ENCODE measurements at places on chromosomes 16 and 17. TPM values are rescaled to one million over a fixed set of nuclear protein-coding genes. Genes with fewer than 3 reads are reported as not detected.

The XAF1 gene
- 95.1 TPM for total RNA-seq

The KCTD19 gene
- total RNA-seq, result not detected

The WNT9B gene
- total RNA-seq, result not detected

The RASL10B gene
- total RNA-seq, result not detected

The UTS2R gene
- total RNA-seq, result not detected

The FDXR gene
- total RNA-seq, result 7.8 TPM

DNA sequence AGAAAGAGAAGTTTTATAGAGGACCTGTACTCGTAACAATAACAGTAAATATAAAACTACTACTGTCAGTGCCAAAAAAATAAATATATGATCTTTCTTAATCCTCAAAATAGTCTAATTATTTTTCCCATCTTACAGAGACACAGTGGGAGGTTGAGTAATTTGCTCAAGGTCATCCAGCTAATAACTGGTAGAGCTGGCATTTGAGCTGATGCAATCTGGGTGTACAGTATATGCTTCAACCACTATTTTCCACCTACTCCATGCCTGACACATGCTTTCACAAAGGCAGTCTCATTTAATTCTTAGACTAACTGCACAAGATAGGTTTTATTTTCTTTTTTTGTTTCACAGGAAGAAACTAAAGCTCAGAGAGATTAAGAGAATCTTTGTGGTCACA is 33.6 kb downstream of the PIGL start:
- no peak overlapping the region for H3K27ac ChIP-seq
- no peaks in the 10 kb centered on the region for H3K36me3 ChIP-seq
- H3K4me1 ChIP-seq, result no peaks in the 10 kb centered on the region
- H3K27me3 ChIP-seq, result no peaks in the 10 kb centered on the region
- no peak for DNase-seq

DNA sequence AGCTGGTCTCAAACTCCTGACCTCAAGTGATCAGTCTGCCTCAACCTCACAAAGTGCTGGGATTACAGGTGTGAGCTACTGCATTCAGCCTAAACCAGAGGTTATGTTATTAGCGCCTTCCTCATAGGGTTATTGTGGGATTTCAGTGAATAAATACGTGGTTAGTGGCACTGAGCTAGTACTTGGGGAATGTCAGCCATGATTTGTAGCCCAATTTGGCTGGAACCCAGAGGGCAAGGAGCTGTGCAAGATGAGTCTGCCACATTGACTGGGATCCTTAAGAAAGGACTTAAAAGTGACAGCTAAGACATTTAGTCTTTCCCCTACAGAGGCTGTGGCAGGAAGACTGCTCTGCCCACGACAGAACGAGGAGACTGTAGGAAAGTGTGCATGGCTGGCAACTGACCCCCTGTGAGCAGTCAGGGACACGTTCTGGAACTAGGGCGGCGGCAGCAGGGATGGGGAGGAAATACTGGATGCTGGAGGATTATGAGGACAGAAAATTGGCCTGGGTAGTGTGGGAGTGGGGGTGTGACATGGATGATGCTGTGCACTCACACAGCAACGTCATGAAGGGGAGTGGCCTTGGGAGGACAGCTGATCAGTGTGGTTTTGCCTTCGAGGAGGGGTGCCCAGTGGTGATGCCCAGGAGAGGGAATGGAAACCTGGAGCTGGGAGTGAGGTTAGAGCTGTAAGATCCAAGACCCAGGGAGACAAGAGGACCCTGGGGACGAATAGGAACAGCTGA is 14.6 kb downstream of the ATP5PD start:
- peak overlapping the region; percentile 53 for H3K27ac ChIP-seq
- H3K4me1 ChIP-seq, result peaks cover 48% of the 10 kb centered on the region

DNA sequence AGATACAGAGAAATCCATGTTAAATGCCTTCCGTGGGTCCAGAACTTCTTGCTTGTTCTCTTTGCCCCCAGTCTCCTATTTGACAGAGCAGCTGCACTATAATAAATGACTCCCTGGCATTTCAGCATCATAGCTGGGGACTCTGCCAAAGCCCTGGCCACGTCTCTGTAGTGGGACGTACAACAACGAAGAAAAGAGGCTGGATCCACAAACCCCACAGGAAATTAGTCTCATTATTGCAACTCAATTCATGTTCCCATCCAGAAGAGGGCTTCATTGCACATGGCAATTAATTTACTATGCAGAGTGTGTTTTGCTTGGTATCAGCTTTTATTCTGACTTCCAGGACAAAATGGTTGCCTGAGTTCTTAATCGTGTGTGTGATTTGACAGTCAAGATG is 121.3 kb downstream of the CDH13 start:
- no peaks in the 10 kb centered on the region for H3K36me3 ChIP-seq
- no peaks in the 10 kb centered on the region for H3K4me1 ChIP-seq
- no peak overlapping the region for H3K27ac ChIP-seq
- no peak overlapping the region for H3K4me3 ChIP-seq
- no peak for DNase-seq
- peaks cover 2% of the 10 kb centered on the region for H3K27me3 ChIP-seq

- H3K4me3 ChIP-seq, result no peak overlapping the region
- H3K27ac ChIP-seq, result no peak overlapping the region
- DNase-seq, result no peak
These were observed 376.5 kb downstream of the CDH11 start for GRCh38 chr16:64745258-64745930.

DNA sequence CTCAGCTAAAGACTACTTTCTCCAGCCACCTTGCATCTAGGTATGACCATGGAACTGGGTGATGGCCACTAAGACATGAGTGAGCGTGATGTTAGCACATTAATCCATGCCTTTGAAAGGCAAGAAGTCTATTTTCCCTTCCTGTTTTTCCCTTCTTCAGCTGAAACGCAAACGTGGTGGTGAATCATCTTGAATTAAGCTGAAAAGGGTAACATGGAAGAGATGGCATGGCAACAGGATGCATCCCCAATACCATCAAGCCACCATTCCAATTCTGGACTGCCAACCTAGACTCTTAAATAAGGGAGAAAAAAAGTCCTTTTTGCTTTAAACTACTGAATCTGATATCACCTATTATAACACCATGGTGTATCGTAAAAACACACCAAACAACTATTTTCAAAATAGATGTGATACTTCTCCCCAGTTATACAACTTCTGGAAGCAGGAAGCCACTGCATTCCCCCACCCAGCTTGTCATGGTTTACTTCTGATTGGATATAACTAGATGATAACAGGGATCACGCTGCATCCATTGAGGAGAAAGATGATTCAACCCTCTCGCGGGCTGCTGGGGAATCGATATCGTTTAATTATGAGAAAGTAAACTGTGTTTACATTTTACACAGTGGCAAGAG is 368.6 kb downstream of the CDH13 start:
- H3K4me1 ChIP-seq, result no peaks in the 10 kb centered on the region
- DNase-seq, result no peak
- H3K27me3 ChIP-seq, result no peaks in the 10 kb centered on the region
- H3K36me3 ChIP-seq, result no peaks in the 10 kb centered on the region
- H3K27ac ChIP-seq, result no peak overlapping the region
- H3K4me3 ChIP-seq, result no peak overlapping the region

DNA sequence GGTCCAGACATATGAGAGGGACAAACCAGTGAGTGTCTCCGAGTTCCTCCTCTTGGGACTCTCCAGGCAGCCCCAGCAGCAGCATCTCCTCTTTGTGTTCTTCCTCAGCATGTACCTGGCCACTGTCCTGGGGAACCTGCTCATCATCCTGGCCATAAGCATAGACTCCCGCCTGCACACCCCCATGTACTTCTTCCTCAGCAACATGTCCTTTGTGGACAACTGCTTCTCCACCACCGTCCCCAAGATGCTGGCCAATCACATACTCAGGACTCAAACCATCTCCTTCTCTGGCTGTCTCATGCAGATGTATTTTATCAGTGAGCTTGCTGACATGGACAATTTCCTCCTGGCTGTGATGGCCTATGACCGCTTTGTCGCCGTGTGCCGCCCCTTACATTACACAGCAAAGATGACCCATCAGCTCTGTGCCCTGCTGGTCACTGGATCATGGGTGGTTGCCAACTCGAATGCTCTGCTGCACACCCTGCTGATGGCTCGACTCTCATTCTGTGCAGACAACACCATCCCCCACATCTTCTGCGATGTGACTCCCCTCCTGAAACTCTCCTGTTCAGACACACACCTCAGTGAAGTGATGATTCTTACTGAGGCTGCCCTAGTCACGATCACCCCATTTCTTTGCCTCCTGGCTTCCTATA is 19.2 kb downstream of the ZNF200 start:
- H3K27ac ChIP-seq, result peak overlapping the region; percentile 75
- no peak for DNase-seq
- H3K4me1 ChIP-seq, result peaks cover 34% of the 10 kb centered on the region
- no peaks in the 10 kb centered on the region for H3K27me3 ChIP-seq

GRCh38 chr17:50939542-50939794 is 73.3 kb upstream of the TOB1 start:
- no peak overlapping the region for H3K4me3 ChIP-seq
- H3K27me3 ChIP-seq, result no peaks in the 10 kb centered on the region
- H3K27ac ChIP-seq, result no peak overlapping the region

- H3K4me3 ChIP-seq, result no peak overlapping the region
- H3K4me1 ChIP-seq, result peaks cover 5% of the 10 kb centered on the region
- no peak for DNase-seq
- H3K27me3 ChIP-seq, result peaks cover 4% of the 10 kb centered on the region
These were observed 12.6 kb upstream of the TMEM220 start for GRCh38 chr17:10742431-10742830.

- H3K27ac ChIP-seq, result no peak overlapping the region
- no peaks in the 10 kb centered on the region for H3K4me1 ChIP-seq
- peaks cover 4% of the 10 kb centered on the region for H3K36me3 ChIP-seq
- DNase-seq, result no peak
These were observed 23.9 kb downstream of the SGSM2 start for GRCh38 chr17:2361010-2361760.

DNA sequence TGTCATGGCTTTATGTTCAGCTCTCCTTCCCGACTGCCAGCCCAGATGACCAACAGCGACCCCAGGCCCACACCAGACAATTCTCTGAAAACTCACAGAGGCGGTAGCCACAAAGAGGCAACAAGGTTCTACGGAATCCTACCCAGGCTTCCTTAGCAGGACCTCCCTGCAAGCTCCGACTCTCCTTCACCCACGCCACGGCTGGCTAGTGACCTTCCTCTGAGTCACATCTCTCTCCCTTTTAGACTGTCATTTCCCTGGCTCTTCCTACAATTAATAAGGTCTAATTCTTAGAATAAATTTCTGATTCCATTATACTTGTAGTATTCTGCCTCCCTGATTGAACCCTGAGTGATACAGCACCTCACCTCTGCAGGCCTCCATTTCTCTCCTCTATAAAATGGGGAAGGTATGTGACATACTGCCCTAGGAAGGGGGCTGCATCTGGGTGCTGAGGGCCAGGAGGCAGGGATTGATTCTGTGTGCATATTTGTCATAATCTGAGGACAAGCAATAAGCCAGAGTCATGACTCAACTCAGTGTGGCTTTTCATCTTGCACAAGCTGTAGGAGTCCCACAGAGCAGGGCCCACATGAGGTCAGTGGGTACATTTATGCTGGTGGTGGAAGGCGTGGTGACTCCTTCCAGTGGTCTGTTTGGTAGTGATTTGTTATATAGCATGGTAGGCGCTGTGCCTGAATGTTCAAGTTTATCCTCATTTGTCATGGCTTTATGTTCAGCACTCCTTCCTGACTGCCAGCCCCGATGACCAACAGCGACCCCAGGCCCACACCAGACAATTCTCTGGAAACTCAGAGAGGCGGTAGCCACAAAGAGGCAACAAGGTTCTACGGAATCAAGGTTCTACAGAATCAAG is 46.2 kb downstream of the SMPD3 start:
- no peak for DNase-seq
- no peaks in the 10 kb centered on the region for H3K36me3 ChIP-seq
- H3K27me3 ChIP-seq, result peaks cover 1% of the 10 kb centered on the region
- H3K27ac ChIP-seq, result no peak overlapping the region

- no peaks in the 10 kb centered on the region for H3K36me3 ChIP-seq
- no peak for DNase-seq
- no peaks in the 10 kb centered on the region for H3K27me3 ChIP-seq
- peaks cover 72% of the 10 kb centered on the region for H3K4me1 ChIP-seq
- H3K4me3 ChIP-seq, result peak overlapping the region; percentile 83
- H3K27ac ChIP-seq, result peak overlapping the region; percentile 86
These were observed 4.7 kb downstream of the NOD2 start for GRCh38 chr16:50697881-50698767.

DNA sequence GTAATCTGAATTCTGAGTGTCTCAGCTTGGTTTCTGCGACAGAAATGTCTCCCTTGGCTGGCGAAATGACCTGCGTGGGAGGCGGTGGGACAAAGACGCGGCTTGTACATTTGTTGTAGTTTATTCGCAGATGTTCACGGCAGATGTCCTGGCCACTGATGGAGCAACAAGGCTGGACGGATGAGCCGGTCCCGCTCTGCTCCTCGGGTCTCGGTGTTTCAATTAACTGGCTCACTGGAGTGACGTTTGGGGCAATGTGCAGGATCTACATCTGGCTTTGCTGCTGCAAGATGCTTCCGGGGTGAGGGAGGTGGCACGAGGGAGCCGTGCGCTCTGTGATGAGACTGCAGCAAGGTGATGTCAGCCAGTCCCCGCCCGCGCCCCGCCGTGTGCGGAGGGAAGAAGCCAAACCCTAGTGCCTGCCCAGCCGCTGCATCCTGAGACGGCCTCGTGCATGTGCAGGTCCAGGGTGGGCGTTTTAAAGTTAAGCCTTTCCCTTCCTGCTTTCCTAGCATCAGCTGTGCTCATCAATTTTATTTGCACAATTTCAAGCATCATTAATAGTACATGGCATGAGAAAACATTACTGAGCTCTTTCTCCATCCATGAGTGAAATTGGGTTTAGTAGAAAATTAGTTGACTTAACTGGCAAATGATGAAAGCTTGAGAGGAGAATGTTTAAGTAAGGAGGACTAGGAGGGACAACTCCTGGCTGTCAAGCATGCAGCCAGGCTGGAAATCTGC is 44.4 kb downstream of the MGAT5B start:
- DNase-seq, result no peak
- H3K4me1 ChIP-seq, result no peaks in the 10 kb centered on the region
- H3K27ac ChIP-seq, result no peak overlapping the region
- H3K27me3 ChIP-seq, result no peaks in the 10 kb centered on the region

DNA sequence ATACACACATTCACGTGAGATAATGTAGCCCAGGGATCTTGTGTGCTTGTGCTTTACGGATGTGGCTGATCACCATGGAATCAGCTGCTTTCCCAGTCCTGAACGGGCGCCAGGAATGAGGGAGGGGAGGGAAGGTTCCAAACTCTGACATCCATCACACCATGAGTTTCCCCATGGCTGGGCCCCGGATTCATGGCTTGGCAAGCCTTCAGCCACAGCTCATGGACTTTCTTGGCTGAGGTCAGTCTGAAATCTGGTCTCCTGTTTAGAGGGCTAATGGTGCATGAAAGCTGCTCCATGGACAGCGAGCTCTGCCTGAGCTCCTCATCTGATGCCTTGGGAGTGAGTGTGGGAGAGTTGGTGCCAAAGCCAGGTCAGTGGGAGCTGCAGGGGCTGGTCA is 767.6 kb upstream of the EEF2KMT start:
- no peaks in the 10 kb centered on the region for H3K27me3 ChIP-seq
- no peak for DNase-seq

GRCh38 chr17:66576473-66576872 is 258.4 kb upstream of the CACNG5 start:
- no peaks in the 10 kb centered on the region for H3K36me3 ChIP-seq
- H3K27me3 ChIP-seq, result no peaks in the 10 kb centered on the region
- no peak for DNase-seq
- peaks cover 4% of the 10 kb centered on the region for H3K4me1 ChIP-seq
- H3K27ac ChIP-seq, result no peak overlapping the region
